NCI-H2081 (cell line): ENCODE measurements at places on chromosomes 3 and 15.

- no peak for DNase-seq
Measured at GRCh38 chr3:159928666-159929065, 60.0 kb upstream of the IL12A start.

GRCh38 chr15:90955624-90956273, 1.1 kb downstream of the RCCD1 start:
- DNase-seq, result peak; percentile 86

DNA sequence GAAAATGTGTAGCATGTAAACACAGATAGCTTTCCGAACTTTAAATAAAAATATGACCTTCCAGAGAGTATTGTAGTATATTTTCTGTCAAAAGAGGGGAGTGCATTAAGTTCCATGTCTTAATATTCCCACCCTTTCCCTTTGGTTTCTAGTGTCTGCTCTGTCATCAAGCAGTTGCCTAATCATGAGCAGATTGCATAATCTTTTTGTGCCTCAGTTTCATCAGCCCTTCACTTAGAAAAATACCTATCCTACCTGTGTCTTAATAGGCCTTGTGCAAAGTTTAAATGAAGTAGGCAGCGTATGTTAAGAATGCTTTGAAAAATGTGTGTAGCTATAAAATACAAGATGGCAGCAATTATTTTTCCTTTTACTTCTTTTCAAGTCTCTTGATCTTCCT, 52.8 kb downstream of the CALML4 start:
- DNase-seq, result no peak

GRCh38 chr3:11206316-11206715, 52.0 kb downstream of the HRH1 start:
- DNase-seq, result peak; percentile 22

- DNase-seq, result no peak
Measured at GRCh38 chr15:47470983-47471382, 246.3 kb upstream of the SEMA6D start.

DNA sequence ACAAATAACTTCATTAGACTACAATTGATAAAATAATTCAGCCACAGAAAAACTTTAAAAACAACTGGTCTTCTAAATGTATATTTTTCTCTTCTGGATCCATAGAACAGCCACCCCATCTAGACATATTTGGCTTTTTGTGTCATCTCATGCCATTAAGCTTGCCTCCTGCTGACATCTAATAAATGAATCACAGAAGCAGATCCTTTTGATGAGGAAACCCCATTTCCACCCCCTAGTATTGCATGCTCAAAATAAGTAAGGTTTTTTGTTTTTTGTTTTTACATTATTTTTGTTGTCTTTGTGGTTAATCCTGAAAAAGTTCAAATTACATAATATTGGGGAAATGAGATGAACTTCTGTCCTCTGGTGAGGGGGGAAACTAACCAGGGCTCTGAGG, 94.8 kb downstream of the DUT start:
- DNase-seq, result no peak

GRCh38 chr3:121975702-121976302, 46.2 kb downstream of the ILDR1 start:
- DNase-seq, result no peak

DNA sequence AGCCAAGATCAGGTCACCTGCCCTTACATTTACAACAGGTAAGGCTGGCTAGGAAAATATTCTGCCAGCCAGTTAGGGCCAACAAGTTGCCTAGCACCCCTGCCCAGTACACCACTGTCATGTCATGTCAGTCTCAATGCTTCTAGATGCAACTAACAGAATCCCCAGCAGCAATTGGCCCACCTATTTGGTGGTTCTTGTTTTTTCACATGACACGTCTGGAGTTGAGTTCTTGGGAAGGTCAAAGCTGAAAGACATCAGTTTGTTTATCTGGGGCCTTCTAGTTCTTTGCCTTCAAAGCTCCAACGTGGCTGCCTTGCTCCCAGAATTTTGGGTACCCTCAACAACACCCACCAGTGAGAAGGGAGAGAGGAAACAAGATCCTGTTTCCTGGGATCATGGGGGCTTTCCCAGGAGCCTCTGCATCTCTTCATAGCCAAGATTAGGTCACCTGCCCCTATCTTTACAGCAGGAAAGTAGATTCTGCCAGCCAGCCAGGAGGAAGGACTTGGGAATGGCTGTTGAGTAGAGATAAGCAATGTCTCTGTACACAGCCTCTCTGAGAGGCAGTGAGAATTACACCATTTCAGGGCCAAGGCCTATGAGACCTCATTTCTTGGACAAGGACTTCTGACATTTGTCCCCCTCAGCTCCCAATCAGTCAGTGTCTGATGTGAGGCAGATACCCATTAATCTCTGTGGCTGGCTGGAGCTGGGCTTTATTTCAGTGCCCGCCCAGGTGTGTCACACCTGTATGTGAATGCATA, 8.6 kb downstream of the GPX1 start:
- no peak for DNase-seq

- DNase-seq, result peak; percentile 84
Measured at GRCh38 chr3:188185717-188186251, 31.8 kb downstream of the LPP start.

- no peak for DNase-seq
Measured at GRCh38 chr3:11009898-11010297, 17.4 kb downstream of the SLC6A1 start.

DNA sequence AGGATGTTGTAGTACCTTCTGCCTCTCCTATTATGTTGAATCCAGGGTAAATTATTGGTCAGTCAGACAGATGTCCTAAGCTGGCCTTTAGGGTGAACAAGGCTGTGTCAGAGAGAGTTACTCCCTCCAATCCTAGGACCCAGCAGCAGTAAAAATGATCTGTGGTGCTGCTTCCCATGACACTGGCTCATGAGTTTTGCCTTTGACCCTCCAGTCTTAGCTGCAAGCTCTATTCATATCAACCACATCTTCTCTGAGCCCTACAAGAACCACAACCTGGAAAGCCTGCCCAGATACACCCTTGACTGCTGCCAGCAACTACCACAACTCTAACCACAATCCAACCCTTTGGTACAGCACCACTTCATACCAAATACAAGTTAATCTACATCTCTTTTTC, 27.2 kb upstream of the PHLDB2 start:
- DNase-seq, result no peak

- no peak for DNase-seq
Measured at GRCh38 chr15:72472992-72473610, 1.0 kb upstream of the ARIH1 start.

DNA sequence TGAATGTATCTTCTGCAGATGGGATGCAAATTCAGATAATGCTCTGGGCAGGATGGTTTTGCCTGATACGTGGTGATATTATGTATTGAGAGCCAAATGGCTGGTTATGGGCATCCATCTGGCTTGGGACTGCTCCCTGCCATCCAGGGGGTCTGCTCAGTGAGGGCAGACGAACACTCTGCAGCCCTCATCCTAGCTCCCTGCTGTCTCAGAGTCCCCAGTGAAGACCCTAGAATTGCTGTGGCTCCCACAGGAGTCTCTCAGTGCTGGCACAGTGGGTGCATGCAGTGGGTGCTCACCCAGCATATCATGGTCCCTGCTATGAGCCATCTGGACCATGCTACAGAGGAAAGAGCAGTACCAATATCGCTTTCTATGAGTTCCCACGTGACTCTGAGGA, 10.3 kb downstream of the CX3CR1 start:
- DNase-seq, result no peak

GRCh38 chr15:42890161-42890913, 30.2 kb downstream of the TTBK2 start:
- no peak for DNase-seq

DNA sequence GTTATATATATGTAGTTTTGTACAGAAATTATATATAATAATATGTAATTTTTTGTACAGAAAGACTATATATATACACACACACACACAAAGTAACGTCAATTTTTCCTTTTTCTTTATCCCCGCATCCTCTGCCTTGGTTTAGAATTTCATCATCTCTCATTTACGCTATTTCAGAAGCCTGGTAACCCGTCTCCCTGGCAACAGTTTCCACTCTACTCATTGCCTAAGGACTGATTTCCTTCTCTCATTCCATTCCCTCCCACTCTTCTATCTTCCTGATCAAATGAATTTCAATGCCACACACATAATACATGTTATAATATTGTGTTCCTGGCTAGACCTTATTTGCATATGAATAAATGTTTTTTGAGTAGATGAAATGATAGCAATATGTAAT, 47.8 kb upstream of the NDN start:
- no peak for DNase-seq

DNA sequence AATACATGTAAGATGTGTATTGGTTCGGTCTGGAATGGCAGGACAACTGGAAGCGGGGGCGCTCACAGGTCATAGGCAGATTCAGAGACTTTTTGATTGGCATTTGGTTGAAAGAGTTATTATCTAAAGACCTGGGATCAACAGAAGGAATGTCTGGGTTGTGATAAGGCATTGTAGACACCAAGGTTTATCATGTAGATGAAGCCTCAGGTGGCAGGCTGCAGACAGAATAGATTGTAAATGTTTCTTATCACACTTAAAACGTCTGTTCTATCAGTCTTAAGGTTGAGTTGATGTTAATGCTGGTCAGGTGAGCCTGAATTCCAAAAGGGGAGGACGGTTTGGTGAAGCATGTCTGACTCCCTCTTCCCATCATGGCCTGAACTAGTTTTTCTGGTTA, 295.9 kb upstream of the PROK2 start:
- DNase-seq, result no peak

DNA sequence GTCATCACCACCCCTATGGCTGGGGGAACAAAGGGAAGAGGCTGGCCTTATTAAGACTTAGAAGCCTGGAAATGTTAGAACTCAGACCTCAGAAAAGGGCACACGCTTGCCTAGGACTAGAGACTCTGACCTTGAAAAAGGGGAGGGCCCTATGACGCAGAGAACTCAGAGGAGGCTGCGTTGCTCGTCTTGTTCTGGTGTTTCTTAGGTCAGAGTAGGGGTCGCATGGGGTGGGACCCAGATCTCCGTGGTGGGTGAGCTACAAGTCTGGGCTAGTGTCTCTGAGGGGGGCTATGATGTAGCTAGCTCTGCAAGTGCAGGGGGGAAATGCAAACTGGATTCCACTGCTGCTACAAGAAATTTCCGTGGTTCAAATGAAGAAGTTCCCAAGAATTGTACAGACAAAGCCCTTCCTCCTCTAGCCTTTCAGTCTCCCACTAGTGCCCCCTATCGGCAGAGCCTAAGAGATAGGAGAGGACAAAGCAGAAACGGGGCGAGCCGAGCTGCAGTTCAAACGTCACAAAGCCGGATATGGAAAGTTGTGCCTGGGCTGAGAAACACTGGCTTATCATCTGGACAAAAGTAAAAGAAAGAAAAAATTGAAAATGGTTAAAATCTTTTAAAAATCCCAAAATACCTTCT, 392.9 kb upstream of the ROBO2 start:
- DNase-seq, result no peak

DNA sequence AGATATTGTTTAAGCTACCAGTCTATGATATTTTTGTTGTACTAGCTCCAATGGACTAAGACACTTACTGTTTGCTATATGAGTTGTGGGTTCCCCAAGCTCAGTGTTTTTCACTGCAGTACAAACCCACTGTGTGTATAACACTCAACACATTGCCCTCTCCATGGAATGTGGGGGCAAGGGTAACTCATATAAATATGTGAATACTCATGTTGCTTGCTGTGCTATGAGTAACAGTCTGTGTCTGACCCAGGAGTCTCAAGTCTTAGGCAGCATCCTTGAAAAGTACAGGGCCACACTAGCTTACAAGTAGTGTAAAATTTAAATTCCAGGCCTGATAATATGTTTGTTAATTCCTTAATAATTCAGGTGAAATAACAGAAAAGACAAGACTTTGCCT, 22.5 kb upstream of the CNTN3 start:
- no peak for DNase-seq

- no peak for DNase-seq
Measured at GRCh38 chr3:186940967-186941366, 10.6 kb downstream of the ST6GAL1 start.
